ENCODE measurements at places on chromosomes 2 and 18. TPM values are rescaled to one million over a fixed set of nuclear protein-coding genes. Genes with fewer than 3 reads are reported as not detected.

- no peak for DNase-seq
These were observed 56.5 kb upstream of the PAPOLG start for GRCh38 chr2:60699617-60700016.

- DNase-seq = no peak
These were observed 4.9 kb upstream of the PDCD1 start for GRCh38 chr2:241863536-241863954.

The POTEC gene
- not detected for total RNA-seq

- DNase-seq = peak; percentile 46
These were observed 35.3 kb upstream of the PPP1CB start for GRCh38 chr2:28716265-28716865.

Measured in spleen (tissue), 13 donors.